ENCODE measurements at places on chromosomes 6 and 20.

DNA sequence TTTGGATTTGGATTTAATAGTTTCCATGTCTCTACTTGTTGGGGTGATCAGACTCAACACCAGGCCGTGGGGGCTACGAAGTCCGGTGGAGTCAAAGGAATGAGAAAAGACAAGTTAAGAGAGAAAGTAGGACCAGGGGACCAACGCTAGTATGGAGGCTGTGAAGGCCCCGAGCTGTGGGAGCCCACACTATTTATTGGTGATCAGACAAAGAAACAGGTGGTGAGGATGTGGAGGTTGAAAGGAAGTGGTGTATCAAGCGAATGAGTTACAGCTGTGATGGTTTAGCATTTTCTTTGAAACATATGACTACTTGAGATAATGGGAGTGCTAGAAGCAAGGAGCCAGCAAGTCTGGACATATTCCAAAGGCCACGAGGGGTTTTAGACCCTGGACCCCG, 62.4 kb downstream of the AKAP7 start:
- no peak for DNase-seq

DNA sequence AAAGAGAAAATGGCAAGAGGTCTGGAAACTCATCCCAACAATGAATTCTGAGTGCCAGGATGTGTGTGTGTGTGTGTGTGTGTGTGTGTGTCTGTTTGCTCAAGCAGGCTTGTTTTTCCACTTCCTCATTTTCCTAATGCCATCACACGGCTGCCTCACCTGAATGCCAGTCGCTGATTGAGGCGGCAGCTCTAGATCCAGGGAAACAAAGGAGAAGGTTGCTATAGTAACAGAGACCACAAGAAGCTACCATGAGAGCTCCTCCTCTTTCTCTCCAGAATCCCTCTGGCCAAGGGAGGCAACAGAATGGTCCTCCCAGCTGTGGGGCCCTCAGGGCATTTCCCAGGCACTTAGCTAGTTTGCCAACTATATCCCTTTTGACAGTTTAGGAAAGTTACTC, 241.1 kb upstream of the TSHZ2 start:
- DNase-seq: no peak

GRCh38 chr6:75691012-75691411, 58.0 kb upstream of the MYO6 start:
- no peak for DNase-seq

GRCh38 chr6:10690651-10691445, 3.6 kb downstream of the C6orf52 start:
- DNase-seq: no peak

GRCh38 chr20:36408219-36408618, 102.1 kb downstream of the DLGAP4 start:
- no peak for DNase-seq

All from femur (tissue), 1 donor.